ENCODE measurements at places on chromosomes 2 and 18.

DNA sequence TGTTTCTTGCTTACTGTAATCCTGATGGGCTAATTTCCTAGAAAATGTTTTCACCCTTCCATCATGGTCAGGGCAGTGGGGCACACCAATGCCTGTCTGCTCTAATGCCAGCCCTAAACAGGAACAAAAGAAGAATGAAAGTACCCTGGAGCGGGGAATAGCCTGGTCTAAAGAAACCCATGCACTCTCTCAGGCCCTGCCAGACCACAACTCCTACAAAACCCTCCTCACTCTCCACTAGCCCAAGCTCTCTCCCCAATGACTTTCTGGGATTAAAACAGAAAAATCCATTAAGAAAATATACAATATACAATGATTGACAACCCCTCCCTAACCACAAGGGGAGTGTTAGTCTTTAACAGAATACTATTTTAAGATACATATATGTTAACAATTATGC, 67.6 kb downstream of the AAK1 start:
- no peak for DNase-seq

DNA sequence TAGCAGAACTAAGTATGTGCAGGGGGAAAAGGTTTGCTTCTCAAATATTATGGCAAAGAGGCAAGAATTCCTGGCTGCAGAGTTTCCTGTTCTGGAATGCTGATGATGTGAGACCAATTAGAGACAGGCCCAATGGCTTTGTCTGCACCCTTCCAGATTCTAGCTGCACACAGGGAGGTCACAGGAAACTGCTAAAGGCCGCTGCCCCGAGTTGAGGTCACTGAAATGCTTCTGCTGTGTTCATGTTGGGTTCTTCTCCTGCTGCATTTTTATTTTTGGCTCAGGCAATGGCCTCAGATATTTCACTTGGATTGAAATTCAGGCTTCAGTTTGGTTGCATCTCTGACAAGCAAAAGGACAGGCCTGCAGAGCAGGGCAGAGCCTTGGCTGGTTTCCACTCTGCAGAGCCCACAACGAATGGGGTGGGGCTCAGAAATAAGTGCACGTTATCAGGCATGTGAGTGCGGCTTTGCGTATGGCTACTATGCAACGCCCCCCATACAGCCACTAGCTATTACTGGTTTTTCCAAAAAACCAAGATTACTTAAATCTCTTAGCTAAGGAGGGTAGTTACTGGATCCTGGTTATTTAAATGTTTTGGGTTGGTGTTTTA, 66.9 kb upstream of the FZD5 start:
- no peak for DNase-seq

- DNase-seq = no peak
These were observed 32.2 kb upstream of the ZFP36L2 start for GRCh38 chr2:43258547-43259156.

GRCh38 chr2:88350331-88351248, 101.9 kb downstream of the FOXI3 start:
- peak; percentile 65 for DNase-seq

DNA sequence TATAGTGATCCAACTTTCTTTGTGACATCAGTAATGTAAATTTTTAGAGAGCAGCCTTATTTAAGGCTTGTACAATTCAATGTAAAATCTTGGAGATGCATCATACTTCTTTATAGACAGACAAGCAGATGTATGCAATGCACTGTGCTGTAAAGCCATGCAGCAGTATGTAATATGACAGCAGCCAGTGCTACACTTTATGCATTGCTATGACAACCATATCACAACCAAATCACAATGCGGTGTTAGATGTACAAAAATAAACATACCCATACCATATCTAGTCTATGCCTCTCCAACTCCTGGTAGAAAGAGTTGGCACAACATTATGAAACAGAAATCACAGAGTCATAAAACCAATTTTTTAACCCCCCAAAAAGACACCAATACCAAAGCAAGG, 110.3 kb upstream of the WDSUB1 start:
- DNase-seq = no peak

DNA sequence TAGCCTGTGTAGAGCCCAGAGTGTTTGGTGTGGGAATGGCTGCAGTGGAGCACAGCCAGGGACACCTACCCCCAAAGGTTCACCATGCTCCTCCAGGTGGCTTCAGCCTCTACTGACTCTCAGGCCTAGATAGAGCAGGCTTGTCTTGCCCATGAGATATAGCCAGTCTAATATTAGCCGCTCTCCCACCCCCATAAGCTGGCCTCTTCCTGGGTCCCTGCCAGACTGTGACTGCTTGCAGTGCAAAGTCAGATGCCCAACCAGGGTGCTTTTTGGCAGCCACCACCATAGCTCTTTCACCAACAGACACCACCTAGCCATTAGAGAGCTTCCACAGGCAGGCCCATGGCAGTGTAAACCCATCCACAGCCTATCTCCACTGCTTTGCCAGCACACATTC, 405.3 kb downstream of the MBD2 start:
- no peak for DNase-seq

GRCh38 chr2:57890464-57890863, 156.1 kb upstream of the VRK2 start:
- DNase-seq = no peak

DNA sequence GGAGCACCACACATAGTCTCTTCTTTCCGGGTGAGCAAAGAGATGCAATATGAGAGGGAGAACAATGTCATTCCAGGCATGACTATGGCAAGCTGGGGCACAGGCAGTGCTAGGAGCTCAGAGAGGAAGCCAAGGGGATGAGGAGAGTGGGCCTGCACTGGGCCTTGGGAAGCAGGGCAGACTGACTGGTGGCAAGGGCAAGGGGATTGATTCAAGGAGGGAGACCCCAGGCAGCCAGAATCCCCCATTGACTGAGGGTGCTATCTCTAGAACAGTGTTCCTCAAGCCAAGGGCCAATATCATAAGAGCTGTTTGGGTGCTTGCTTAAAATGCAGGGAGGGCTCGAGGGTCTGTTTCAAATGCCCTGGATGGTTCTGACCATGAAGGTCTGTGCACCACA, 36.1 kb downstream of the MARCO start:
- DNase-seq = no peak

DNA sequence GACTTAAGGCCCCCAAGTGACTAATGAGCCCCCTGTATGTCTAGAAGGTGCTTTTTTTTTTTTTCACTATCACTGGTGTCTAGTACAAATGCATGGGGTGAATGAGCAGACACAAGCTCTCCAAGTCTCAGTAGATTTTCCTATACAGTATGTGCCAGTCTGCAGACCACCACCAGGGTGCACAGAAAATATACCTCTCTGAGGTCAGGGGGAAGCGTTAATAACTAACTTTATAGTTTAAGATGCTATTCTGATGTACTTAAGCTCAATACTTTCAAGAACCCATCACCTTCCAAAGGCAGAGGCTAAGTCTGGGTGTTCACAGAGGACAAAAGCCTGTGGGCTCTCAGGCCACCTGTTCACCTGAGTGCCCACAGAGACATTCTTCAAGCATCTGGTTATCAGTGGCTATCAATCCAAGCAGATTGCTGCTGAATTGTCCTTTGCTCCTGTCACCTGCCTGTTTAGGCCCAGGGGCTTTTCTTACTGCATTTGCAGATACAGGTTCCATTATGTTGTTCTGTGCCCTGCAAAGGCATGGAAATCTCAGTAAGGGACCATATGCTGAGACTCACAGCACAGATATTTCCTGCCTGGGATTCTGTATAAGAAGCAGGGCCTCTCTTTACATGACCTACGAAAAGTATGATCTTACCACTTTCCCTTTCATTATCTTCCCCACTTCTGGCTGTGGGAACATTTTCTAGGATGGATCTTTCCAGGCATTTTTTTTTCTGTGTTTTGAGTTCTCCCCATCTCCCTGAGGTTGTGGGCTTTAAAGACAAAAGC, 534.6 kb downstream of the TNS1 start:
- no peak for DNase-seq

GRCh38 chr2:236317938-236318396, 53.8 kb upstream of the ASB18 start:
- no peak for DNase-seq
